PC-9 (cell line): ENCODE measurements at places on chromosomes 4 and X.

DNA sequence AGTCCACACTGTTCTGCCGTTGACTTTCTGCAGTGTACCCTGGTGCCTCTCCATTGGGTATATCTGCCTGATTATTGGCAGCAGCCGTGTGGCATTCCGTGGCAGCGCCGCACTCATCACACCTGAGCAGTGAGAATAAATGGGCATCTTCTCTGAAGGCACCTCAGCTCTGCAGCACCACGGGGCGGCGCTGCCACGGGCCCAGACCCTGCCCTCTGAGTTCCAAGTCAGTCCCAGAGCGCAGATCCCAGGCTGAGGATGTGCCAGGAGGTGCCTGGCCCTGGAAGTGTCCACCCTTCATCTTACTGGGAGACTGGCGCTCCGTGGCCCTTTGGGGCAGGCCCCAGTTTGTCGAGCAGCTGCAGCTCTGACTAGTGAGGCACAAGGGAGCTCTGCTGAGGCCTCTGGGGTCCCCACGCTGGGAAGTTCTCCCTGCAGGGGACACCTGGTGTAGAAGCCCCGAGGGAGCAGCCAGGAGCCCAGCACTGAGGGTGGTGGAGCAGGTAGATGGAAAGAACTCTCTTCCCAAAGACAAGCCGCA, 36.6 kb downstream of the TRMT44 start:
- DNase-seq, result no peak

DNA sequence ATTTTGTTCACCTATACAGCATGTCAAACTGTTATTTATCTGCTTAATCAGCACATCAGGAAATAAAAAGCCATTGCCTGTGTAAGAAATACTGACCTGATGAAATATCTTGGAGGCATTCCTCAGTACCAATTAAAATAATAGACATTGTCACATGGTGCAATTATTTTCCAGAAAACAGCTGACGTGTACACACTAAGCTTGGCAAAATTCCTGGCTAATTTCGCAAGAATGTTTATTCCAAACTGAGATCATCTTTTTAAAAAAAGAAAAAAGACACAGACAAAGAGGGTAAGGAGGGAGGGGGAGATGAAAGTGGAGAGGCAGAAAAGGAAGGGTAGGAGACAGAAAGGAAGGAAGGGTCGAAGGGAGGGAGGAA, 61.9 kb upstream of the NFKB1 start:
- peak; percentile 51 for DNase-seq

- DNase-seq, result no peak
Observed at GRCh38 chrX:65601530-65602220, 65.8 kb upstream of the MSN start.

DNA sequence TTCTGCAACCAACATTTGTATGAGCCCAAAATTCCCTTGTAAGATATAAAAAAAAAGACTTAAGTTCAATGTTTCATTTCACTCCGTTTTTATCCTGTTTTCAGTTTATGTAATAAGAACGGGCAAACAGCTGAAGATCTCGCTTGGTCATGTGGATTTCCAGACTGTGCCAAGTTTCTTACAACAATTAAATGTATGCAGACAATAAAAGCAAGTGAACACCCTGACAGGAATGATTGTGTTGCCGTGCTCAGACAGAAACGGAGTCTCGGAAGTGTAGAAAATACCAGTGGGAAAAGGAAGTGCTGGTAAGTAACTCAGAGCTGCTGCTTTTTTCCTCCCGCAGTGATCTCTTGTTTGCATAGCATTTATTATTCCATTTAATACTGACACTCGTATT, 2.8 kb downstream of the ANKRD37 start:
- no peak for DNase-seq

GRCh38 chrX:38006291-38006690, at the start of gene SYTL5:
SYTL5 (plus strand) TSS chrX:38006553; CDS start chrX:38033890, 27,337 bp downstream.
- DNase-seq, result no peak

- no peak for DNase-seq
Observed at GRCh38 chr4:72496119-72496518, 72.9 kb downstream of the ADAMTS3 start.

DNA sequence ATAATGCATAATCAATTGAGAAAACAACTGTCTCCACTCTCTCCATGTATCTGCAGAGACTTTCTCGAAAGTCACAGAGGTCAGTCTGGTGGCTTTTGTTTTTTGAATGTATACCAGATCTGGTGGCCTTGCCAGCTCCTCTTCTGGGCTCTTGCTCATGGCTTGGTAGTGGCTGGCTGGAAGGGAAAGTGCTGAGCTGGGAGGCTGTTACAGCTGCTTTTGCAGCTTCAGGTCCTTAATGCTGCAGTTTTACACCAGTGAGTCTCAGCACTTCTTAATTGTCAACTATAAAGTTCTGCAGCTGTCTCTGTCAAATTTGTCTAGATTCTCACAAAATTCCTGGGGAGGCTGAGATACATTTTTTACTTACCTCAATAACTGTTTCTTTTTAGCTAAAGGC, 390.0 kb downstream of the GRXCR1 start:
- no peak for DNase-seq

- no peak for DNase-seq
Observed at GRCh38 chr4:48989461-48990203, 3.6 kb downstream of the CWH43 start.

DNA sequence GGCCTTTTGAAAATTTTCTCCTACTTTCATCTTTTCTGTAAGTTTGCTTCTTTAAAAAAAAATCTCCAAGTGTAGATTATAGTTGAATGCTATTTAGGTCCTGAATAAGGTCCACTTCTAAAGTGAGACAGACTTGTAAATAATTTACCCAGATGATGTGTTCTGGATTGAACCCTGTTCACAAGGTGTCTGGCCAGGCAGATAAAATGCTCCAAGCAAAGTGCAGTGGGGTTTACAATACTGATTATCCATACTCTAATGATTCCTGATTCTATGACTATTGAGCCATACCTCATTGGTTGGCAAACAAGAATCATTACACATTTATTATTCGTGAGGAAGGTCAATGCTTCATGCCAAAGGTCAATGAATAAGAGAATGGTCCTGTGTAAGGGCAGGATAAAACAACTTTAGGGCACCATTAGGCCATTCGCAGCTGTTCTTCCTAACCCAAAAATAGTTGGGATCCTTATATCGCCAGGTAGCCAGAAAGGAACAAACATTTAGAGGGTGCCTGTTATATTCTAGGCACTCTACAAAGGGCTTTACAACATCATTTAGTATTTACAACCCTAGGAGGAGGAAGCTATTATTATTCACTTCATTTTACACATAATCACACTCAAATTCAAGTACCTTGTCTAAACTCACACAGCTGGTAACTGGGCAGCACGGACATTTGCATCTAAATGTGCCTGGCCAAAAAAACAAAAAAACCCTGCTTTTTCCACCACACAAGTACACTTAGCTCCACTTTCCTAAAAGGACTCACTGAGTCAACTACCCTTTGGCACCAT, 18.6 kb upstream of the SAT1 start:
- DNase-seq, result no peak

DNA sequence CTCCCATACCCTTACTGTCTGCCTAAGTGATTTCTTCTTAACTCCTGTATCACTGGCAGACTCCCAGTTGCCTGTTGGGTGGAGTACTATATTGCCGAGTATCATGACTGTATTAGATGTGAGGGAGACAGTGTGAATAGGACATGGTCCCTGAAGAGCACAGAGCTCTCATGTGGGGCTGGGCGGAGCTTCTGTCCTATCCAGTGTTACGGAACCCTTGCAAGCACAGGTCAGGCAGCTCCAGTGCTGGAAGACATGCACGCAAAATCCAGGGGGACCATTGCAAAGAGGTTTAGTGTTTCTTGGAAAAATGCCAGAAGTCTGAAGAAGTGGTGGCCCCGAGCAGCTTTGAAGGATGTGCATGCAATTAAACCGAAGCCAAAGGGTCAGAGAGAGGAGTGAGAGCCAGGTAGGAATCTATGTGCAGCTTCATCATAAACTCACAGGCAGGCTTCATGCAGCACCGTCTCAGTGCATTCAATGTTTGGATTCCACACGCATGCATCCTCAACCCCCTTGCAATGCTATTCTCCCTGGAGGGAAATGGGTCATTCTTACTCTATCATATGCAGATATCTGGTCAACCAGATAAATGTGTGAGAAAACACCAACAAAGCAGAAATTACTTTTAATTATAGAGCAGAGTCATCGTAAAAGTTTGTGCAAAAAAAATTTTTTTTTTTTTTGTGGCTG, 49.7 kb upstream of the DHRSX start:
- no peak for DNase-seq

DNA sequence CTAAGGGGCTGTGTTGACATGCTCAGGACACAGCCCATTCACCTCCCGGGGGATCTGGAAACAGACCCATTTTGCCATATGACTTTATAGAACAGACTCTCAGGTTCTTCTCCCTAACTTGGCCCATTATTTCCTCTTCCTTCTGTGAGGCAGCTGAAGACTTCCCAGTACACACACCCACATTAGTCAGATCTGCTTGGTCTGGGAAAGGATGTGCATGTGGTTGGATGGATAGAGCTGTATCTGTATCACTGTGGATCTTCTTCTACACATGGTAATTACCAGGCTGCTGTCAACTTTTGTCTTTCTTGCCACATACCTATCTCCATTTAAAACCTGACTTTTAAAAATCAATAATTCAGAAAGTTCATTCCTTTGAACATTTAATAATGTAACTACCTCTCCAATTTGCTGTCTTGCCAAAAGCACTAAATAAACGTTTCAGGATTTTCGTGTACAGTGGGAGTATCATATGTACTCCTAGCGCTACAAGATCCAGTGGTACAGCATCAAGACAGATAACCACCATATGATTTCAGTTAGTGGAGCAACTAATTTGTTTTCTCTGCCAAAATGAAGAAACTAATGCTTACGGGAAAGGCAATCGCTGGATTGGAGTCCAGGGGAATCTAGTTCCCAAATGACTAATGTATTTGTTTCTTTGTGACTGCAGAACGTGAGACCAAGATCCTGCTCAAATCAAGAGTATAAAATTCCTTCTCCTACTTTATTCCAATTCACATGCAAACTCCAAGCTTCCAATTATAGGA, 134.1 kb upstream of the MAP3K15 start:
- DNase-seq, result no peak

GRCh38 chr4:169437299-169438047, 166.7 kb upstream of the SH3RF1 start:
- no peak for DNase-seq

DNA sequence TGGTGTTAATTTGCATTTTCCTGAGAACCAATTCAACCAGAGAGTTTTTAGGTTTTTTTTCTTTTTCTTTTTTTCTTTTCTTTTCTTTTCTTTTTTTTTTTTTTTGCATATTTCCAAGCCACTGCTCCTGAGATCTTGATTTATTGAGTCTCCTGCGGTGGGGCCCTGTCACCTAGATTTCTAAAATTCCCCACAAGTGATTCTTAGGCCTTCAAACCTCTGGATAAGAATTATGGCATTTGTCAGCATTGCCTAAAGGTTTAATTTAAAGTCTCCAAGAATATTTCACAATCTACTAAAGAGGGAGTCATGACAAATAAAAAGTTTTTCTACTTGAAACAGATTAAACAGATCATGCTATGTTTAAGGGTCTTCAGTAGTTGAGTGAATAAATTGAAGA, 84.9 kb downstream of the GAB1 start:
- no peak for DNase-seq

DNA sequence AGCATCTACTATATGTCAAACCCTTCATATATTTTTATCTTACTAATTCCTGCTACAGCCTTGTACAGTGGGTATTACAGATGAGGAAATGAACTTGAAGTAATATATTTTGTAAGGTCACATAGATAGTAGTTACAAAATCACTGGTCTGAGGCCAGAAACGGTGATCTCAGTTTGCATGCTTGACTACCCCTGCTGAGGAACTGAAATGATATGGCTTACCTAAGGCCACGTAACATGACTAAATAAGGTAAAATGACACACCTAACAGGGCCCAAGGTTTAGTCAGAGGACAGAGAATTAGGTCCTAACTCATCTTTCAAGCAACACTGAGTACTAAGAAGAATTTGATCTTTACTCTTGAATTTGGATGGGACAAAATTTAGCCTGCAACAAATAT, 1.5 kb upstream of the COMMD8 start:
- DNase-seq, result peak; percentile 59

DNA sequence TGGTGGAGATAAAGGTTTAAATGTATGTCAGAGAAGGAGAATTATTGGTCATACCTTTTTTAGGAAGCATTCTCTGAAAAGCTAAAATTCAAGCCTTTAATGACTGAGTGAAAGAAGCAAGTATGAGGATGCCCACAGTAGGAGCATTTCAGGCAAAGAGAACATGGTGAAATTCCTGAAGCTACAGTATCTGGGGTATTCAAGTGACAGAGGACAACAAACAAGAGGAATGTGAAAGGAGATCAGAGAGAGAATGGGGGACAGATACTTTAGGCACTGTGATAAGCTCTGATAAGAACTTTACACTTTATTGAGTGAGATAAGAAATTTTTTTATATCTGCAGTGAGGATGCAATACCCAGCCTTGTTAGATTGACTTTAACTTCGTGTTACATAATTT, 621.3 kb upstream of the AGA start:
- DNase-seq, result no peak

GRCh38 chr4:109389369-109390114, 44.1 kb upstream of the SEC24B start:
- no peak for DNase-seq

DNA sequence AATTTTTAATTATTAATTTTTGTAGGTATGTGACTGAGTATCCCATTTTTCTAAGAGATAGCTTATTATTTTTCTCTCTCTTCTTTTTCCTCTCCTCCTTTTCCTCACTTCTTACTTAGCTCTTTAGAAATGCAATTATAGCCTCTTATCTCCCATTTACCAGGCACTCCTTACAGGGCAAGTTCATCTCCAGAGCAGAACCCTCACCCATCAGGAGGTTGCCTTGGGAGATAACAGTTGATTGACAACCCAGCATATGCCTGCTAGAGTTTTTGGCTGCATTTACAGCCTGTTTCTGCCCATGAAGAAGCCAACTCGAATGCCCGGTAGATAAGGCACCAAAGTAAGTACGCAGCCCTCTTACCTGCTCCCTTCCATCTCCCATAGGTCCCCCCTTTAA, 572.9 kb upstream of the ZFP42 start:
- no peak for DNase-seq
